OCI-LY7 (cell line): ENCODE measurements at places on chromosomes 1 and 21. TPM values are rescaled to one million over a fixed set of nuclear protein-coding genes. Genes with fewer than 3 reads are reported as not detected.

Gene ZNF669
- 13.6 and 15.5 TPM in 2 replicates for total RNA-seq

Gene LRRC38
- total RNA-seq: not detected in 2 replicates

Gene TSPAN2
- total RNA-seq: 0.22 and 0.36 TPM in 2 replicates

Gene ATP6V0B
- 58.9 and 68.4 TPM in 2 replicates for total RNA-seq

Gene WDR64
- total RNA-seq: not detected in 2 replicates

Gene CD55
- 20.0 and 27.3 TPM in 2 replicates for total RNA-seq

Gene BGLAP
- total RNA-seq: 3.7 and 4.7 TPM in 2 replicates

Gene MROH9
- not detected in 2 replicates for total RNA-seq

Gene COL9A2
- total RNA-seq: 19.3 and 21.4 TPM in 2 replicates

Gene SYPL2
- total RNA-seq: not detected in 2 replicates

Gene GJA8
- total RNA-seq: not detected in 2 replicates

Gene SDC3
- 0.50 TPM in 1 of 2 replicates, not detected in the other for total RNA-seq

Gene PSRC1
- total RNA-seq: 40.7 and 43.7 TPM in 2 replicates

Gene WNT3A
- total RNA-seq: not detected in 2 replicates

Gene FOXD2
- 0.49 and 0.52 TPM in 2 replicates for total RNA-seq

Gene LRRC71
- total RNA-seq: not detected in 2 replicates

Gene OR2L3
- total RNA-seq: not detected in 2 replicates

Gene UBE2U
- total RNA-seq: not detected in 2 replicates
